ENCODE measurements at places on chromosomes 3 and 15.
A peak's percentile ranks its signal among the peaks of the same experiment; 100 is the strongest.

DNA sequence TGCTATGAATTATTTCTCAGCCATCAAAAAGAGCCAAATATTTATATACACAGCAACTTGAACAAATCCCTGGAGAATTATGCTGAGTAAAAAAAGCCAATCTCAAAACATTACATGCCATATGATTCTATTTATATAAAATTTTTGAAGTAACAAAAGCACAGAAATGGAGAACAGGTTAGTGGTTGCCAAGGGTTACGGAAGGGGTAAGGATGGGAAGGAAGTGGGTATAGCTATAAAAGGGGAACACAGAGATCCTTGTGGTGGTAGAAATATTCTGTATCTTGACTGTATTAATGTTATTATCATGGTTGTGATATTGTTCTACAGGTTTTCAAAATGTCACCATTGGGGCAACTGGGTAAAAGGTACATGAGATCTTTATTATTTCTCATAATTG lies 62.3 kb upstream of the ASB14 start:
- DNase-seq = no peak

GRCh38 chr3:68743521-68743920 lies 188.8 kb downstream of the TAFA4 start:
- DNase-seq = no peak

- DNase-seq = no peak
Measured at GRCh38 chr3:77825001-77825827, 785.3 kb downstream of the ROBO2 start.

DNA sequence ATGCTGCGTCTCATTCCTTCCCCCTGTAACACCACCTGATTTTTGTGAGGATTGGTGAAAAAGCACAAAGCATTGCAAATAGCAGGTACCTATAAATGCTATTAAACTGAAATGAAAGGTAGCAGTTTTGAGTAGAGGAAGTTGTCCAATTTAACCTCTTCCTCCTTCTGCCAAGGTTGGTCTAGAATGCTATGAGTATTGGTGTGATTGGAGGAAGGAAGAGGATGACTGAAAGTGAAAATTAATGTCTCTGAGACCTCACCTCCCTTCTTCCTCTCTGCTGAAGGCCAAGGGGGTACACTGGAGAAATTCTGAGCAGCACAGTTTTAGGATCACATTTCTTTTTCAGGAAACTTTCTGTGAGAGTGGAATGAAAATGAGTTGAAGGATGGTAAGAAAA lies 94.4 kb downstream of the DTWD1 start:
- peak; percentile 37 for DNase-seq

- no peak for DNase-seq
Measured at GRCh38 chr3:118559286-118559685, 475.4 kb downstream of the IGSF11 start.
